ENCODE measurements at places on chromosomes 2 and 18.

DNA sequence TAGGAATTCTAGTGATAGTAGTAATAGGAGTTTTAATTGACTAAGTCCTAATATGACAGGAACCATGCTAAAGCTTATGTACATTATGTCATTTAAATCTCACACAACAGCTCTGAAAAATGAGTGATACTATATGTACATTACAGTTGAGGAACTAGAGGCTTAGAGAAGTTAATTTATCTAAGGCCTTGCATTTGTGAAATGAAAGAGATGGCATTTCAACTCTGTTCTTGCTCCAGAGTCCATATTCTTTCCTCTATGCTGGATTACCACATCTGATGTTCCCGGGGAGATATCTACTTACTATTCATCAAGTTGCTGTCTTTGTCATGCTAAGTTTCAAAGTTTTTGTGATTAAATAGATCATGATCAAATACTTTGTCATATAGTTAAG, 5.7 kb downstream of the AGPS start:
- no peak for DNase-seq

GRCh38 chr2:180707884-180708205, 272.6 kb upstream of the UBE2E3 start:
- DNase-seq = no peak

GRCh38 chr18:25326361-25326952, 25.5 kb downstream of the ZNF521 start:
- no peak for DNase-seq

DNA sequence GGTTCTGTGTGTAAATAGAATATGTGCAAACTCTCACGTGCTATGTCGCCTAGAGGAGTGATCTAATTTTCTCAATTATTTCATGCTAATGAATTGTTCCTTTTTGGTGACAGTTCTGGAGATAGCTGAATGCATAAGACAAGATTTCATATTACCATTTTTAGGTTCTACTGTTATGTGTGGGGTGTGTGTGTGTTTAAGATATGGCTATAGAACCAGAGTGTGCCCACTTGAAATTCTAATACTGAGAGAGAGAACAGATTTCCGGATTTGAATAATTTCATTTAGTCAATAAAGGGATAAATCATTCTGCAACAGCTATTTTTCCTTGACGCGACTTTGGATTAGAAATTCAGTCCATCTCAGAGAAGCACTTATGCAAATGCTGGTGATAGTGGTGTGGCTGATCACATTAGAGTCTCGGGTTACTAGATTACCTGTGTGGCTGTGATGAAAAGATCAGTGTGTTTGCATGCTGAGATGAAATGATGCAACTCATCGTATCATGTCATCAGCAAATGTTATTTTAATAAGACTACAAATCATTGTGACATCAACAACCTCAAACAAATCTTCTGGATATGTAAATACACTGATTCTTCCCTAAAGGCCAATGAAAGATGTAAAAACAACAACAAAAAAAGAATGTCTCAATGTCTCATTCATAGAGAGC, 415.9 kb downstream of the EPHA4 start:
- DNase-seq = no peak

DNA sequence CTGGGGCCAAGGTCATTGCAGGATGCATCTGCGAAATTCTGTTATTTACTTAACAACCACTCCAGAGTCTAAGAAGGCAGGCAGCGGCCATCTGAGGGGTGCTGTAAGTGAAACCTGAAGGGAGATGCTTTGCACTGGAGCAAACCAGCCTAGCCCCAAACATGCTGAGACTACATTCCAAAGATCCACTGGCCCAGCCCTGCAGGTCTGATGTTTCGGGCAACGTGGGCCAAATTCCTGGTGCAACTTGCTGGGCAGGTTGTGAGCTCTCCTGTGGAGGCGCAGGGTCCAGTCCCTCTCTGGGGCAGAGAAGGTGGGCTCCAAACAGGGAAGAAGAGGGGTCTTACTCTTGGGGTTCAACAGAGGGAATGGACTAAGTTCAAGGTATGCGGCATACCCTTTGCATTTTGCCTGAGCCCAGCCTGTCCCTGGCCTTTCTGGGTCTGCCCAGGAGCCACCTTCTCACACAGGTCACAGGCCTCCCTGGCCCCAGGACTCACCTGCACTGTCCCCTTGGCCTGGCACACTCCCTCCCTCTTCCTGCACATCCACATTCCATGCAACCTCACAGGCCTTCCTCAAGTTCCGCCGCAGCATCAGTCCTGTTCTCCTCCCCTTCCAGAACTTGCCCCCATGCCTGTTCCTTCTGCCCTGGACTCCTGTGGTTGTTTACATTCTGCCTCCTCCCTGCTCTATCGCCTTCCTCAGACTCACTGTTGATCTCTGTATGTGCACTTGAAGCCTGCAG, 5.1 kb upstream of the MAL start:
- no peak for DNase-seq

DNA sequence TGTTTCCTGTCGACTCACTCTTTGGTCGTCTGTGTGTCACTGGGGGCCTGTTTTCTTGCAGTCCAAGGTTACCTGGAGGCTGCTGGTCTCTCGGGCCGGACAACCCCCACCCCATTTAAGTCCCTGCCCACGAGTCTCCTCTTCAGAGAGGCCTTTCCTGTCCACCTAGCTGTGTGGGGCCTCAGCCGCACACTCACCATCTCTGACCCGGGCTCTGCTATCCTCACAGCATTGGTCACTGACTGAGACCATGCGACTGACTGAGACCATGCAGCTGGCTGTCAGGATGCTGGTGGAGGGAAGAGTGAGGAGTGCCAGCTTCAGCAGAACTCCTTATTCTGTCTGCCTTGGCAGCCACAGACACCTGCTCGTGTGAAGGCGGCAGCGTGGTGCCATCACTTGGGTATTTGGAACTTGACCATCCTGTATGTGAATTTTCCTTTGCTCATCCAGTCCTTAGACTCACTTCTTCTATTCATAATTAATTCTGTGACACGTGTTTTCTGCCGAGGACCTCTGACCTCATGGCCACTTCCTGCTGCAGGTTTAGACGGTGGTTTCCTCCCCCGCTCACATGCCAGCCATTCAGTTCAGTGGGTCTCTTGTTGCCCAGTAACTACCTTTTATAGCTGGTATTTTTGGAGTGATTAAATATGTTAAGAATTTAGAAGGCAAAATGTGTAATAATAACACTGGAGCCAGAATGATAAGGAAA, 47.5 kb upstream of the ASB1 start:
- peak; percentile 30 for DNase-seq

GRCh38 chr18:43846299-43846698, 569.0 kb upstream of the SYT4 start:
- no peak for DNase-seq

GRCh38 chr2:25567406-25567805, 106.0 kb downstream of the DTNB start:
- DNase-seq = peak; percentile 25

- peak; percentile 24 for DNase-seq
Measured at GRCh38 chr2:109736177-109736827, 57.8 kb upstream of the RGPD5 start.

DNA sequence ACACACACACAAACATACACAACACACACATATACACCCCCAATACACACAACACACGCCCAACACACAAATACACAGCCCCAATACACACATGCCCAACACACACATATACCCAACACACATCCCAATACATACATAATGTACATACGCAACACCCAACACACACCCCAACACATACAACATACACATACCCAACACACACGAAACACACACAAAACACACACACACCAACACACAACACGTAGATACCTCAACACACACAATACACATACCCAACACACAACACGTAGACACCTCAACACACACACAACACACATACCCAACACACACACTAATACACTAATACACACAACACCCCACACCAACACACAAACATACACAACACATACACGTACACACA, 8.9 kb upstream of the STK25 start:
- DNase-seq = no peak

GRCh38 chr2:6806604-6807003, 59.1 kb downstream of the CMPK2 start:
- DNase-seq = no peak

GRCh38 chr18:43876286-43876685, 599.0 kb upstream of the SYT4 start:
- DNase-seq = no peak

DNA sequence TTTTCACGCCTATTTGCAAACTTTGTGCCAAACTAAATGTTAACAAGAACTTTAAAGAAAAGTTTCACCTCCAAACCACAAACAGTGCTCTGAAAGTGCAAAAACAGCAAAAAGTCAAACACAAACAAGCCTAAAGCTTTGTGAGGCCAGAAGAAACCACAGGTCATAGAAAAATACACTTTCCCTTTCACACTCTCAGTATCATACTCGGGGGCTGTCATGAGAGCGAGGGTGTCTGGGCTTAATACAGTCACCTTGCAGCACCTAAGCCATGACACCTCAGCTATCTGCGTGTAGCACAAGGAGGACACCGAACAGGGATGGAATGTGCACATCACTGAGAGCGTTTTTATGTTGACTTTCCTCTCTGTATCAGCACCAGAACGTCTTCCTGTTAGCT, 26.6 kb upstream of the SEH1L start:
- DNase-seq = peak; percentile 47

- DNase-seq = no peak
Measured at GRCh38 chr18:36303211-36303844, 5.8 kb downstream of the FHOD3 start.

- no peak for DNase-seq
Measured at GRCh38 chr2:217940261-217941220, 62.3 kb downstream of the TNS1 start.

GRCh38 chr2:168256448-168256847, 9.1 kb upstream of the STK39 start:
- no peak for DNase-seq

DNA sequence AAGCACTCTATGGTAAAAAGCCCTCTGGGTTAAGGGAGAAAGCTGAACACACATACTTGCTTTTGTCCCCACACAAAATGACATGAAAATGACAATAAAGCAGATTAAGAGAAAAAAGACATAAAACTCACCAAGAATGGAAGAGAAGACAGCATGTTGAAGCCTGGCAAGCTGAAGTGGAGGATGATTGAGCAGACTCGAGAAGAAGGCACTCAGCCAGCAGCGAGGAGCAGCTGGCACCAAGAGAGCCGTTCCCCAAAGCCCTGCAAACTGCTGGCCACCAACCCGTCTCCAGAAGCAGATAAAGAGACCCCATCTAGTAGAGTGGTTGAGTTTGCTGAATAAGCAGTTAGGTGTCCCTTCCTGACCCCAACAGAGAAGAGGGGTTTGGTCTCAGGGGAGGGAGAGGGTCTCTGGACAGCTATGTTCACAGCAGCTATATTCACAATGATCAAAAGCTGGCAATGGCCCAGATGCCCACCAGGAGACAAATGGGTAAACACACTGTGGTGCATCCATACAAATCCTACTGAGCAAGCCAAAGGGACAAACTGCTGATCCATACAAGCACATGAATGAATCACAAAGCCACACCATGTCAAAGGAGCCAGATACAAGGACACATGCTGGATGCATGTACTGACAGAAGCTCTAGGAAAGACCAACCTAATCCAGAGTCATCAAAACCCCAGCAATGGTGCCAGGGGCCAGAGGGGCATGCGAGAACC, 36.9 kb downstream of the FAM168B start:
- DNase-seq = no peak

DNA sequence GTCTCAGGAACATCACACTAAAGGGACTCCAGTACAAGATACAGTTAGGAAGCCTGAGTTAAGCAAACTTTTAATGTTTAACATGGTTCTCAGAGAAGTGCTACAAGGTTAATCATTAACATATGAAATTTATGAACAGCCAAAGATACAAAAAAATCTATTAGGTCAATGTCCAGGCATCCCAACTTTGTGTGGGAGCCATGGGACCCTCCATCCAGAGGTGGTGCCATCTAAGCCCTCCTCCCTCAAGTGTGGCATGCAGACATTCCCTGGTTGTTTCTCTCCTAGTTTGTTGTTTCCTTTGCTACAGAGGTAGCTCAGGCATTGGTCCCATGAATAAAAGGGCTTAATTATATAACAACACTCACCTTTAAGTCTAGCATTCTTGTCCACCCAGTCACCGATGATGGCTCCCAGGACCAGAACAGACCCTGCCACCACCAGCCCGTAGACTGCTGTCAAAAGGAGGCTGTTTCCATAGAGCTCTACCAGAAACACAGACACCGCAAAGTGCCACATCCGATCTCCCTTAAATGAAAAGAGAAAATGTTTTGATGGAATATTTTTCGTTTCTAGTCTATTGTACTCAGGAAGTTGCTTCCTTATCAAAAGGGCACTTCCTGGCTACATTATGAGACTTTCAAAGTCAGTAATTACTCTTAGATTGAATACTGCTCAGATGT, 5.7 kb downstream of the SLC40A1 start:
- no peak for DNase-seq

GRCh38 chr2:211867845-211868451, 670.7 kb downstream of the ERBB4 start:
- peak; percentile 5 for DNase-seq

DNA sequence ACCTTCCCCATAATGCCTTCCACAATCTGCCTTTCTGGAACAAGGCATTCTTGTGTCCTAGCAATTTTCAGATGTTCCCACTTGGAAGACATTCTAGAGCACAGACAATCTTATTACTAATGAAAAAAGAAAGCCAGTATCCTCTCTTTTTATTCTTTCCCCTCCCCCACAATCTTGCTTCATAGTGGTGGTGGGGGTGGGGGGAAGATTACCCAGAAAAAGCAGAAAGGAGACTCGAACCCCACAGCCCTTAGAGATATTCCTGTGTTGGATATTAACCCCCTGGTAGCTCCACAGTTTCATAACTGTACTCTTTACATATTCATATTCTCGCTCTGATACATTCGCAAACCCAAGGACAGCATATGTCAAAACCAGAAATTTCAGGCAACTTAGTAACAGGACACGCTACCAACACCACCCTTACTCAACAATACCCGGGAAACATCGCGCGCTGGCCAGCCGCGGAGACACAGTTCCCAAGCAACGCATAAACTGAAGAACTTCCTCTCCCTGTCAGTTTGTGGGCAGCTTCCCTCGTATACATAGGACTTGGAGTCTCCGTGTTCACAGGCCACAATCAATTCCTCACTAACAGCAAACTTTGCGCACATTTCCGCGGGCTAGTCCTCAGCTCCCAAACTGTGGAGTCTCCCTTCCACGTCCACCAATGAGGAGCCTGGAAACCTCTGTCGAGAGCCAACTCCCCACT, 793 bp downstream of the NR4A2 start:
- DNase-seq = peak; percentile 45

GRCh38 chr2:238142382-238143205, 4.1 kb downstream of the KLHL30 start:
- no peak for DNase-seq

All from activated CD4-positive, alpha-beta T cell treated with anti-CD3 and anti-CD28 coated beads, Interleukin-2, Interleukin-4, amounts not matched to agents 100 ng/mL and 50 ng/mL, durations not matched to agents 16 hours and 8 hours (primary cell).